ENCODE measurements at places on chromosomes 2 and 18.
A peak's percentile ranks its signal among the peaks of the same experiment; 100 is the strongest.

DNA sequence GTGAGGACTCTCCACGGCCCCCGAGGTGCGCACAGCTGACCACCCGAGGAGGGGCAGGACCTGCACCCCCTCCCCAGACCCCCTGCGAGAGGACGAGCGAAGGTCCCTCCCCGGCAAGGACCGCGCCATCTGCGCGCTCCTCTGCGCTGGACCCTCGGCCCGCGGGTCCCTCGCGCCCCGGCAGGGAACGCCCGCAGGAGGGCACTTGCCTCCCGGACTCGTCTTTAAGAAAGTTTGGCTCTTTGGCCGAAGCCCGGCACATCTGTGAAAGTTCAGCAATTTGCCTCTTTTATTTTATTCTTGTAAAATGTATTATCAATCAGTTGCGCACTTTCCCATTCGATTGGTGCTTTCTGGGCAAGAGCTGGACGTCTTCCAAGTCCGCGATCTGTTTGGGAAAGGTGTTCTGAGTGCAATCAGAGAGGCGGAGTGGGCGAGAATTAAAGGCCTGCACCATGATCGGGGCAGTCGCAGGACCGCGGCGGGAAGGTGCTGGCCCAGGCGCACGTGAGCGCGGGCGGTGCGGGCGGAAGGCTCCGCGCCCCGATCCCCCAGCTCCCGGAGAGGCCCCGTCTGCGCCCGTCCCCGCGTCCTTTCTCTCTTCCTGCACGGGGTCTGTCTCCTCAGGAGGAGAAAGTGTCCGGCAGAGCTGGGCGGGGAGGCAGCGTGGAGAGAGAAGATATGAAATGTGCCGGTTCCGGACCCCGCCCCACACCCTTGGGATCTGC is 1.6 kb upstream of the ALKAL2 start:
- DNase-seq = peak; percentile 25

DNA sequence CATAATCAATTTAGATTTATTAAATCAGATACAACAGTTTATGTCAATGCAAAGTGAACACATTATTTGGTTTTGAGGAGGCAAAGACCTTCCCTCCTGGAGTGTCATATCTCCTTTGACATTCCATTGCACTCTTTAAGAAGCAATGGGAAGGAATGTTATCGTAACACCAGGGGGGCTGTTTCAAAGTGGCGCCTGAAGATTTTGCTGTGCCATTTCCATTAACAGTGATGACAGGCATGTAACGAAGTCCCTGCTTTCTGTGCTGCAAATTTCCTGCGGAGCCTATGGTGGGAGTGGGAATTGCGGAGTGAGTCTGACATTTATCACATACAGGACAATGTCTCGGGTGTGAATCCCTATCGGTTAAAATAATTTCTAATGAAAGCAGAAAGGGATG is 499.6 kb upstream of the RAB6C start:
- DNase-seq = no peak

- no peak for DNase-seq
Observed at GRCh38 chr2:43051338-43051737, 175.1 kb downstream of the ZFP36L2 start.

- no peak for DNase-seq
Observed at GRCh38 chr2:105330681-105331375, 1.3 kb upstream of the TGFBRAP1 start.

DNA sequence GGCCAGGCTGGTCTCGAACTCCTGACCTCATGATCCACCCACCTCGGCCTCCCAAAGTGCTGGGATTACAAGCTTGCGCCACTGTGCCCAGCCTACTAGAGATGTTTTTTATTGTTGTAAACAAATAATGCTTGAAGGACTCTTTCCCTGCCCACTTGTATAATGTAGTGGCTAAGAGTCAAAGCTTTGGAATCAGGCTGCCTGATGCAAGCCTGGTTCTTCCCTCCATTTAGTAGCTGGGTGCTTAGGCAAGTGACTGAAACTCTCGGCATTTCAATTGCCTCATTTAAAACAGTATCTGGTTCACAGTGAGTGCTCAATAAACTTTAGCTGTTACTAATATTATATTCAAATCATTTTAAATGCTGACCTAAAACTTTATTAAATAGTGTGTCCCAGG is 264.0 kb upstream of the FBXO11 start:
- DNase-seq = no peak

DNA sequence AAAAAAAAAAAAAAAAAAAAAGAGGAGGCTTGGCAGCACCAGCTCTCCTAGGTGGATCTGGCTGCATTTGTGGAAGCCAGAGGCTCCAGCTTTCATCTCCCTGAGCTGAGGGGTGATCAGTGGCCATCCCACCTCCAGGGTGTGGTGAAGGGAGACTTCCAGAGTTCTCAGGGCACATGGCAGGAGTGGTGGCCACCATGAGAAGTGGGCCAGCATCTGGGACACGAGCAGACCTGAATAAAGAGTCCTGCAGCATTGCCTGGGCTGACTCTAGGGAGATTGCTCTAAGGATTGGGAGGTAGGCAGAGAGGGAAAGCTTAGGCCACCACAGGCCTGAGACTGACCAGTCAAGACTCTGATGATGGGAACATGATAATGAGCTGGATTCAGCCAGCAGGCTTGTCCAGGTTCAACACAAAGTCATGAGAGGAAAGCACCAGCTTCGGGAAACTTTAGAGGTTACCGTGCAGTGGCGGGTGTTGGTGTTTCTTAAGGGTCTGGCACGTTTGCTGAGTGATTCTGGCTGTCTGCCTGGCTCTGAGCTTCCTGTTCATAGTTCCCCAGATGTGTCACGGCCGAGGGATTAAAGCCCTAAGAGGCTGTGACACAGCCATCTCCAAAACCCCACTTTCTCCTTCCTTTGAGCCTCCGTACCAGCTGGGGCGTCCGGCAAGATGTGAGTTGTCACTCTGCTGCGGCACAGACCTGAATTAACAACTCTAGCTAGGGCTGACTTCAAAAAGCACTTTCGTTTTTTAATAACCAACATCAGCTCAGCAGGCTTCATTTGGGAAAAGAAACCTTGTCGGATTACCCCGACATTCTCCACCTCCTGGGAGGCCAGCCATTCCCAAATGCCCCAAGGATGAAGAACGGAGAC is 38.3 kb upstream of the IL1R1 start:
- no peak for DNase-seq

GRCh38 chr2:3728104-3729054 is 25.0 kb downstream of the DCDC2C start:
- DNase-seq = peak; percentile 39

GRCh38 chr2:26243470-26244308 is 743 bp downstream of the HADHA start:
- DNase-seq = no peak

DNA sequence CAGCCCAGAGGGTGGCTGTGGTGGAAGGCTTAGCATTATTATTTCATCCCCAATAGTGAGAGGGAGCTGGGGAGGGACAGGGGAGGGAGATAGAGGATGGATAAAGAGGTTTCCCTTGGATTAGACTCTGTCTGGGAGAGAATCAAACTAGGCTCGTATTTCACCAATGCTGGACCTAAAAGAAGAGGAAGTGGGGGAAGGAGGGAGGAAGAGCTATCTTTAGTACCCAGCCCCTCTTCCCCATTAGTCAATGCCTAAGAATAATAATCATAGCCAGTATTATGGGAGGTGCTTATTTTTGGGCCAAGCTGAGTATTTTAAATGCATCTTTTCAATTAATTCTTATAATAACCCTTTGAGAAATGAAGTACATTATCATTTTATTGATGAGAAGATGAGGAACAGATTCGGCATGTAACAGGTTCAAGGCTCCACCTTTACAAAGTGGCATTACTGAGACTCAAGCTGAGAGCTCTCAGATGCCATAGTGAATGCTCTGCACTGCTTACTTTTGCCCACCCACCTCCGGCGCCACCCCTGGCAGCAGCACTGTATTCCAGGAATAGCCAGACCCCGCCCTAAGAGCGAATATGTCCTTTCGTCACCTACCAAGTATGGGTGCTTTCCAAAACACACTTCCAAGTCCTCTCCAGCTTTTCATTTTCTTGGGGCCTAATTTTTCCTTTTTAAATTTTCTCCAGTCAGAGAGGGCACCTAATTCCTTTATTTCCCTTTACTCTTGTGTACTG is 21.0 kb downstream of the PAX8 start:
- peak; percentile 50 for DNase-seq

DNA sequence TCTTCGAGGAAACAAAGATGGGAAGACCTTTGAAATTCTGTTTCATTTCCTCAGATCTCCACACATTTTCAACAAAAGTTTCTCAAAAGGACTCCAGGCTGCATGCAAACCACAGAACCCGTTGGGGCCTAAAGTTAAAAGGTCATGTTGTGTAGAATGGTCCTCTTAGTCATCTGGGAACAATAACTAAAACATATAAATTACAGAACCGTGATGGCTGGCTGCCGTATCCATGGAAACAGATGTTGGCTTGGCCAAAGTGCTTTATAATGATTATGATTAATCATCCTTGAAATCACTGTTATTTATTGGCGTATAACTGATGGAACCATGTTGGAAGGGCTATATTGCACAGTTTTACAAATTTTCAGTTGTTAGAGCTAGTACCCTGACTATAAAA is 182.8 kb upstream of the CRIM1 start:
- no peak for DNase-seq

GRCh38 chr2:223644136-223644535 is 42.0 kb upstream of the SCG2 start:
- no peak for DNase-seq

GRCh38 chr2:69073928-69074570 is 61.1 kb downstream of the ANTXR1 start:
- DNase-seq = no peak

- no peak for DNase-seq
Observed at GRCh38 chr2:215847718-215848117, 165.6 kb downstream of the MREG start.

- DNase-seq = no peak
Observed at GRCh38 chr2:160920791-160921303, 239.4 kb upstream of the TANK start.

GRCh38 chr18:57833441-57834101 is 30.5 kb upstream of the ATP8B1 start:
- DNase-seq = no peak

DNA sequence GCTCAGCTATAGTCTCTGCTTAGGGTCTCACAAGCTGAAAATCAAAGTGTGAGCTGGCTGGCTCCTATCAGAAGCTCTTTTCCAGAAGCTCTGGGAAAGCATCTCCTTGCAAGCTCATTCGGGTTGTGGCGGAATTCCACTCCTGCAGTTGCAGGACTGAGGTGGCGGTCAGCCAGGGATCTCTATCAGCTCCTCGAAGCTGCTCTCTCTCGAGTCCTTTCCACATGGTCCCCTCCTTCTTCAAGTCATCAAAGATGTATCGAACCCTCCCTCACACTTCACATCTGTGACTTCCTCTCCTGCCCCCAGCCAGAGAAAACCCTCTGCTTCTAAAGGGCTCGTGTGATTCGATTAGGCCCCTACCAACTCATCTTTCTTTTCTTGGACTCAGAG is 141.7 kb downstream of the ZFP36L2 start:
- peak; percentile 25 for DNase-seq

GRCh38 chr18:63181706-63182309 is 137.8 kb downstream of the BCL2 start:
- DNase-seq = no peak

- no peak for DNase-seq
Observed at GRCh38 chr18:52340406-52341102, 557 bp downstream of the DCC start.
